Kidney (tissue), 22 donors: ENCODE measurements at places on chromosomes 2 and 18.

GRCh38 chr2:207423886-207424285 lies 105.9 kb upstream of the CREB1 start:
- DNase-seq = no peak

DNA sequence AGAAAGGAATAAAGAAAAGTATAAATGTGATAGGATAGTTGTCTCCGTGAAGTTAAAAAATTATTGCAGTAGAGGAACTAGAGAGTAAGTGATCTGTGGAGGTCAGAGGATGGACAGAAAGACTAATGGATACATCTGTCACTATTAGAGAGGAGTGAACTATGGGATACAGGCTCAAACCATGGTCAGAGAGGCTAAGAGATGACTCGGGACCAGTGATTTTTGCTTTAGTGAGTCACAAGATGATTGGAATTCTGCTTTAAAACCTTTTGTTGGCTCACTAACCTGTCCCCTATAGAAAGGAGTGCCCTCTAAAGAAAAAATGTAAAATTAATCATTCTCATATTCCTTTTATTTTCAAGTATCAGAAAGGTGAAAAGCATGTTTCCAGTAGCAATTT lies 30.3 kb downstream of the ALMS1 start:
- no peak for DNase-seq

DNA sequence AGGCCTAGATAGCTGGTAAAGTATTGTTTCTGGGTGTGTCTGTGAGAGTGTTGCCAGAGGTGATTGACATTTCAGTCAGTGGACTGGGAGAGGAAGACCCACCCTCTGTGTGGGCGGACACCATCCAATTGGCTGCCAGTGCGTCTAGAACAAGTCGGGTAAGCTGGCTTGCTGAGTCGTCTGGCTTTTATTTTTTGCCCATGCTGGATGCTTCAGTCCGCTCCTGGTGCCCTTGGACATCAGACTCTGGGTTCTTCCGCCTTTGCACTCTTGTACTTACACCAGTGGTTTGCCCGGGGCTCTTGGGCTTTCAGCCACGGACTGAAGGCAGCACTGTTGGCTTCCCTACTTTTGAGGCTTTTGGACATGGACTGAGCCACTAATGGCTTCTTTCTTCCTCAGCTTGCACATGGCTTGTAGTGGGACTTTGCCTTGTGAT lies 24.3 kb downstream of the DIS3L2 start:
- DNase-seq = no peak

DNA sequence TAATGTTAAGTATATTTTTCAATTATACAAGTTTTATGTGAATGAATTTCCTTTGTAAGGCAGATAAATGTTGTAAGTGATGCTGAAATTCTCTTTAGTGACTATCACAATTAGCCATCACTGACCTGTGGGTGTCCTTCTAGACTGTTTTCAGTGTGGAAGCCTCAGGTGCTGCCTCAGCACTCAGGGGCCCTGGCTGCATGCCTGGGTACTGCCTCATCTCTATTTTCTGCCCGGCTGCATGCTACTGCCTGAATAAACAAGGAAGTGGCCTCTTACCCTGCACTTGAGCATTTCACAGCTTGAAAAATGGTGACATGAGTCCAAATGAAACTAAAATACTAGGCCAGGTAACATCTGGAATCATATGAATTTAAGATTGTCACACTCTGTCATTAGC lies 787.6 kb upstream of the SALL3 start:
- peak; percentile 68 for DNase-seq

GRCh38 chr18:43934322-43934721 lies 657.0 kb upstream of the SYT4 start:
- DNase-seq = no peak

- no peak for DNase-seq
Observed at GRCh38 chr18:27054926-27055325, 130.2 kb downstream of the CHST9 start.

DNA sequence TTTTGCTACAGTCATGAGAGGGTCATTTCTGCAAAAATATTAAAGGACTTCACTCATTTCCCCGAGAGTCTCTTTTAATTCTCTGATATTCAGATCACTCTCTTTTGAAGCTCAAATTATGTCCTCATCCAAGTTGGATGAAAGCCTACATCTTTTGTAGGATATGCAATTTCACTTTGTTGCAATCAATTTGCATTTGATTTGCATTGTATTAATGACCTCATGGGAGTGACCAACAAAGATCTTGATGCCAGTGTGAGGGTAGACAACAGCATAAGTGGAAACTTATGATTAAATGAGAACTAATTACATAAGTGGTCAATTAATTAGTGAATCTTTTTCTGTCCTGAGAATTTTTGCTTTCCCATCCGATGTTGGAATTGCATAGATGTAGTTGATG lies 60.3 kb upstream of the UPP2 start:
- no peak for DNase-seq

DNA sequence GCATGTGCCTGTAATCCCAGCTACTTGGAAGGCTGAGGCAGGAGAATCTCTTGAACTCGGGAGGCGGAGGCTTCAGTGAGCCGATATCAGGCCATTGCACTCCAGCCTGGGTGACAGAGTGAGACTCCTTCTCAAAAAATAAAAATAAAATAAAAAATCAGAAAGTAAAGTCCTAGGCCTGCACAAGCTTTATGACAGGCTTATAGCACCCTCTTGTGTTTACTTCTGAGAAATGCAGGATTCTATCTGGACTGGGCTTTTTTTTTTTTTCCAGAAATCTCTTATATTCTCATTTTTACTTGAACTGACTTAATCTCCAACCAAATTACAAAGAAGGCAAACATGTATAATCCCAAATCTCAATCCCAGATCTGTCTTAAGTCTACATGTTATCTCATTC lies 26.1 kb upstream of the REG3G start:
- no peak for DNase-seq

- DNase-seq = no peak
Observed at GRCh38 chr2:241796610-241797138, 12.3 kb upstream of the NEU4 start.

DNA sequence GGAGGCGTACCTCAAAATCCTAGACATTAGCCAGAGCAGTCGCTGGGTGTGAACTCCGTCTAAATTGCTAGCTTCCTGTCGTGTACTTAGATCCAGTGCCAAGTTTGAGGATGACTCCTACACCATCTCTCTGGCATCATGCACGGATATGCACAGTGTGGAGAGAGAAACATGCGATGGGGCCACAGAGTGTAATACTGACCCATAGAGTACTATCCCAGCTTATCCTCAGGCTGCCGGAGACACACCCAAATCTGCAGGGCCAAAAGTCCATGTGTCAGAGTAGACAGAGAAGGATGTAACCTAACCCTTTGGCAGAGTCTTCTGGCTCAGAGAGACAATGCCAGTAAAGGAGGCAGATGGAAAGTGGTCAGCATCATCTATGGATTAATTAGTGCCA lies 84.2 kb downstream of the ARL4C start:
- DNase-seq = no peak

GRCh38 chr18:11885278-11885947 lies 22.7 kb downstream of the MPPE1 start:
- peak; percentile 73 for DNase-seq

DNA sequence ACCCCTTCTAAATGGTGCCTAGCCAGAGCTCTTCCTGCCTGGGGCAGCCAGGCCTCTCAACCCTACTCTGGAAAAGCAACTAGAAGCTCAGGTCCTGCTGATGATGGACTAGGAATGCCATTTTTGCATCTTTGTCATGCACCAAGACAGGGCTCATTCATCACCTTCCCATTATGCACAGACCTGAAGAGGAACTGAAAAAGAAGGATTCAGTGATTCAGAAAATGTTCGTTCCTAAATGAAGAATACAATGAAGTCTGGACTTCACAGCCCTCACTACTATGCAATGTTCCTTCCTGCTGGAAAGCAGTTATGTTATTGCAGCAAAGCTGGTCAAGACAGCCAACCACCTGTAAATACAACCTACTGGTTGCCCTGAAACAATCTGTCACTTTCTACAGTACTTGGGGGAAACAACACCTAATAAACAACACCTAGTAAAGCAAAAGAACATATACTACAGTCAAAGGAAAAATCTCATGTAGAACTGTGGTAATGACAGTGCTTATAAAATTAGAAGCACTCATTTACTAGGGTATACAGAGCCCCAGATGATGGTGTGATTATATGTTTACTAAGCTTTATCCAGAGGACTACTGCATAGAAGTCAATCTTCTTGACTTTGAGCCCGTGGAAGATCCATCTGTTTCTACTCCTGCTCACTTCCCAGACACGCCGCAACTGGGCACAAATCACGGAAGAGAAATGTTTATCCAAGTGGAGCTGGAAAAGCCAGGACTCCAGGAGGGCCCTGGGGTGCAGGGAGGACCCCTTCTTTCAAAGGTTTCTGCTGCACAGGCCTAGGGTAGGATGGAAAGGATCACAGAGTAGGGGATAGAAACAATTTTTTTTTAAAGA lies 103.1 kb upstream of the THOC1 start:
- DNase-seq = no peak

- DNase-seq = no peak
Observed at GRCh38 chr2:230904856-230905447, 20.1 kb downstream of the GPR55 start.

DNA sequence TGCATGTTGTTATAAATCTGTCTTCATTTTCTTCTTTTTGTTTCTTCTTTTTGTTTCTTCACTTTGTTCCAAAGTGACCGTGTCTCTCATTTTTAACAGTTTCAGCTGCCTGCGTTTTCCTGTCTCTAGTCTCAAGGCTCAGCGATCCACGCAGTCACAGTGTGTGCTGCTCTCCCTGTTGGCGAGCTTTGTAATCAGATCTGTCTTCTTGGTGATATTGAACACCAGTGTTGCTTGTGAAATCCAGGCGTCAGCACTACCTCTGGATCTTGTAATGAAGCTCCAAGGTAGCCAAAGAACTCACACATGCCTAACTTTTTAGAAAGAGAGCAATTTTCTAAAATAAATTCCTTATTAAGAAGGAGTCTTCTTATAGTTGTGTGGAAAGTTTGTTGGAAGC lies 13.2 kb downstream of the SNTG2 start:
- DNase-seq = no peak

DNA sequence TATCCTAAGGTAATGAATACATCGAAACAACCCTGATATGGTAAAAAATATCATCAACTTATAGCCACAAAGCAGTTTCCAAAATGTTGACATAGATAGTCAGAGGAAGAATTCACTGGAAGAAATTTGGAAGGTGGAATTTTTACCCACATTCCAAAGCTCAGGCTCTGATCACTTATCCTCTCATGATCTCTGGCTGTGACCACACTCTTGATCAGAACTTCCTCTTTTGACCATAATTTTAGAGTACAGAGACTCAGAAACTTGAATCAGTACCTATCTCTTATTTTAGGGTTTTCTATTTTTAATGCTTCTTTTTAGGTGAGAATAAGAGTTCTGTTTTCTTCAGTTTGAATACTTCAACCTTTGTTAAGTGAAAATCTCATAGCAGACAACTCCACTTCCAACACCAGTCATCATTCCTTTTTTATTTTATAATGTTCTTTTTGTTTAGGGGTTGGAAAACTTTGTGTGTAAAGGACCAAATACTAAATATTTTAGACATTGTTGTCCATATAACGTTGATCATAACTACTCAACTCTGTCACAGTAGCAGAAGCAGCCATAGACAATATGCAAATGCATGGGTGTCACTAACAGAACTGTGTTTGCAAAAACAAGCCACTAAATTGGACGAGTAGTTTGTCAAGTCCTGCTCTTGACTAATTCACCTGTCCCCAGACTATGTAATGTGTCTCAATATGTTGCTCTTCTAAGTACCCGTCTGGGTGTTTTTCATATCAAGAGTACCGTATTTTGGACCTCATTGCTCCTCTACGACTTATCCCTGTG lies 891.6 kb upstream of the CRIM1 start:
- DNase-seq = no peak

DNA sequence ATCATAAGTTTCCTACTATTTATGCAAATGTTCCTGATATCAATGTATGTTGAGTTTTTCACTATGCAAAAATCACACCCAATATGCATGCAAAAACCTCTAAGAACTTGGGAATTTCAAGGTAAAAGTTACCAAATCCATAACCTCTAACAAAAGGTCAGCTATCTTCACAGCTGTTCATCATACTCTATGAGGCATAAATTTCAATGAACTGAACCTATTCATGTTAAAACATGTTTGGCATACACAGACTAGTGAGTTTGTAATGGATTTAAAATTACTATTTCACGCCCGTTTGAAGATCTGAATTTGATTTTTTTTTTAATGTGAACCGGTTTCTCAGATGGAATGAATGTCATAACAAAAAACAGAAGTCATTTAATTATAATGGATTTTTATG lies 100.2 kb downstream of the ATAD2B start:
- no peak for DNase-seq

DNA sequence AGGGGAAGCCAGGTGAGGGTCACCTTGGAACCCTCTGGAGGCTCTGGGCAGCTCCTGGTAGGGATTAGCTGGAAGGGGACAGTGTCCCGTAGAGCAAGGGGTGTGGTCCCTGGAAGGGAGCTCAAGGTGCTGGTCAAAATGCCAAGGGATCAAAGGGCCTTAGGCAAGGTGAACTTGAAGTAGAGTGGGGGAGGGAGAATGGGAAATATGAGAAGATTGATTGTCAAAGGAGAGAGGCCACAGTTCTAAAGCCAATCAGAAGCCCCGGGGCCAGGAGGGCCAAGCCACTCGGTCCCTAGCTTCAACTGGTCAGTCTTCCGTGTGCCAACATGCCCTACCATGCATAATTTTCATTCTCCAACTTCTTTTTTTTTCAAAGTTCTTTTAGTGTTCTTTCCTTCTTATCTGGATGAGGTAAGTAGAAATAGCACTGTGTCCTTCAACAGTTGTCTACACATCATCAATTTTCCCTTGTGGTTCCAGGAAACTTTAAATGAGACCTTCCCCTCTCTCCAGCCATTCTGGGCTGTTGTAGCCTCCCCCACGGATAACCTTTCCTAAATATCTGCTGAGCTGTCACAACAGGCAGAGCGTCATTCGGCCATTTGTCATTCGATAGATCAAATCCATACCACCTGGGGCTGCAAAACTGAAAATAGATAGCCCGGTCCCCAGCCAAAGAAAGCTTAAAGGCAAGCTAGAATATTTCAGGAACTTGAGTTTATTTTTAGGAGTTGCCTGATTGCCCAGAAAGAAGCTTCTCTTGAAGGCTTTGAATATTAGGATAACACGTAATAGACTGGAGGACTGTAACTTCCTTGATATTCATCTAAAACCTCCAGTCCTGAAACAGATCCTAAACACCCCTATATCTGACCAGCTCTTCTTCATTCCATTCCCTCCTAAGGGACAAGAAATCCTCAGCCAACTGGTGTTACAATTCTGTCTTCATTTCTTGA lies 83.3 kb downstream of the ALPK2 start:
- DNase-seq = no peak

- no peak for DNase-seq
Observed at GRCh38 chr2:206846981-206847834, 81.8 kb downstream of the FASTKD2 start.

DNA sequence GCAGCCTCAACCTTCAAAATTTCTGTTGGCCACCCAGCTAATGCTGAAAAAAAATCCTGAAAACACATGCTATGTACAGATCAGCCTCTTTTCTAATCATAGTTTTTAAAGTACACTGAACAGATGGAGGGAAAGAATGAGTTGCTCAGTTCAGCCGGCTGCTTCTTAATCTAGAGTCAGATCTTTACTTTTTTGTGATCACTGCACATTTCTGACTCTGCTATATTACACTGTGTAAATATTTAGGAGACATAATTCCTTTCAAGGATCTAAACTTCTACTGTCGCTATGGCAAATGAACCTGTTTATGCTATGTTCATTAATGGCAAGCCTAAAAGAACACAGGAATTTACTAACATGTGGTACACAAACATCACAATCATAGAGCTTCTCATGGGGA lies 114.2 kb downstream of the SRBD1 start:
- no peak for DNase-seq
